HCT116 (cell line): ENCODE measurements at places on chromosomes 7 and 10. TPM values are rescaled to one million over a fixed set of nuclear protein-coding genes. Genes with fewer than 3 reads are reported as not detected.

The GCK gene
- total RNA-seq = 0.34 TPM

The GIMAP1 gene
- 0.10 TPM for total RNA-seq

The THNSL1 gene
- 7.7 TPM for total RNA-seq

The PKD2L1 gene
- total RNA-seq = 0.17 TPM

- H3K27me3 ChIP-seq = no peaks in the 10 kb centered on the region
- H3K4me3 ChIP-seq = no peak overlapping the region
- DNase-seq = no peak
- no peak overlapping the region for H3K27ac ChIP-seq
- H3K36me3 ChIP-seq = no peaks in the 10 kb centered on the region
- H3K4me1 ChIP-seq = no peaks in the 10 kb centered on the region
Observed at GRCh38 chr10:66218981-66219587, 706.8 kb upstream of the LRRTM3 start.

DNA sequence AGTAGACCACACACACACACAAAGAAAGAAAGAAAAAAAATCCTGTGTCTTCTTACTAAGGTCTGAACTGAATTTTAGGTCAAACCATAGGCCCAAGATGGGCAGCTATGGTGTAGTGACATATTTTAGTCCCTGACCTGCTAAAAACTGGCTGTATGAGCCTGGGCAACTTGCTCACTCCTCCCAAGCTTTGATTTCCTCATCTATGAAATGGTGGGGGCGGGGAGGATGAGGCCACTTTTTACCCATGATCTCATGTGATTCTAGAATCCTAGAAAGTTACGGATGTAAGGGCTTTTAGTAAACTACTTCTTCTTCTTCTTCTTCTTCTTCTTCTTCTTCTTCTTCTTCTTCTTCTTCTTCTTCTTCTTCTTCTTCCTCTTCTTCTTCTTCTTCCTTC lies 6.1 kb upstream of the CCL24 start:
- no peak for DNase-seq
- no peaks in the 10 kb centered on the region; the same call in 1 of the 2 replicates for H3K27me3 ChIP-seq
- H3K4me3 ChIP-seq = no peak overlapping the region
- no peak overlapping the region for H3K27ac ChIP-seq

- no peak overlapping the region for H3K27ac ChIP-seq
- no peaks in the 10 kb centered on the region for H3K4me1 ChIP-seq
- no peak for DNase-seq
- no peak overlapping the region for H3K4me3 ChIP-seq
- no peaks in the 10 kb centered on the region for H3K36me3 ChIP-seq
Observed at GRCh38 chr10:55641601-55642000, 719.5 kb downstream of the ZWINT start.

DNA sequence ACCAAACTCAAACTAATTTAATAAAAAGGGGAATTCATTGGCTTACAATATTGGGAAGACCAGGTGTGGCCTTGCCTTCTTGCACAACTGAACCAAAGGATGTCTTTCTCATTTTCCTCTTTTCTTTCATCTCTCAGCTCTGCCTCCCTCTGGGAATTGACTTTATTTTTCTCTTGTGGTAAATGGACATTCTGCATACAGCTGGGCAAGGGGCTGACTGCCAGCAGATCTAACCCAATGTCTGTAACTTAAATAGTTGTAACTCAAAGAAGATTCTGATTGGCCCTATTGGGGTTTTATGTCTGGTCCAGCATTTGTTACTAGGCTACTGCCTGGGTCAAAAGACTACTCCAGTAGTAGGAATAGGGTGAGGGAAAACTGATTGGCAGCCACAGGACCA lies 15.3 kb downstream of the PTTG1IP2 start:
- no peaks in the 10 kb centered on the region for H3K36me3 ChIP-seq
- H3K4me3 ChIP-seq = no peak overlapping the region
- no peaks in the 10 kb centered on the region for H3K4me1 ChIP-seq
- H3K27me3 ChIP-seq = no peaks in the 10 kb centered on the region
- no peak for DNase-seq

- DNase-seq = no peak
- H3K4me1 ChIP-seq = peaks cover 8% of the 10 kb centered on the region; the same call in 1 of the 2 replicates
- no peak overlapping the region for H3K27ac ChIP-seq
Observed at GRCh38 chr7:155228459-155228845, 69.2 kb upstream of the INSIG1 start.

DNA sequence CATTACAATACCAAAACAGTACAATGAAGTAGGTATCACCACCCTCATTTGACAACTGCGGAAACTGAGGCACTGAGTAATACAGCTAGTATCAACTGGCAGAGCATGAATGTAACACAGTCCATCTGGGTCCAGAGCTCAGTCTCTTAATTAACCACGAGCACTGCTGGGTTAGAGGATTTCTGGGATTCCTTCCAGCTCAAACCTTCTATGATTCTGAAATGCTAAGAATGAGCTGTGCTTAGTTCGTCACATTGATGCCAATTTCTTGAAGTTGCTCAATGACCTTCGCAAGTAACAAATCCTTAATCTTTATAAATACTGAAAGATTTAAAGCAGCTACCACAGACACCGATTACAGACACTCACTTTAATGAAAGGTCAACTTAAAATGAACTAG lies 62.5 kb downstream of the SGMS1 start:
- H3K27me3 ChIP-seq = no peaks in the 10 kb centered on the region
- no peaks in the 10 kb centered on the region for H3K36me3 ChIP-seq
- no peak for DNase-seq

GRCh38 chr7:134720091-134720935 lies 59.1 kb upstream of the CALD1 start:
- no peak overlapping the region for H3K4me3 ChIP-seq
- no peak overlapping the region for H3K27ac ChIP-seq
- no peaks in the 10 kb centered on the region for H3K4me1 ChIP-seq

GRCh38 chr7:19268737-19269136 lies 123.5 kb upstream of the FERD3L start:
- no peak overlapping the region for H3K27ac ChIP-seq
- H3K4me1 ChIP-seq = no peaks in the 10 kb centered on the region
- H3K4me3 ChIP-seq = no peak overlapping the region
- H3K27me3 ChIP-seq = no peaks in the 10 kb centered on the region
- H3K36me3 ChIP-seq = no peaks in the 10 kb centered on the region

DNA sequence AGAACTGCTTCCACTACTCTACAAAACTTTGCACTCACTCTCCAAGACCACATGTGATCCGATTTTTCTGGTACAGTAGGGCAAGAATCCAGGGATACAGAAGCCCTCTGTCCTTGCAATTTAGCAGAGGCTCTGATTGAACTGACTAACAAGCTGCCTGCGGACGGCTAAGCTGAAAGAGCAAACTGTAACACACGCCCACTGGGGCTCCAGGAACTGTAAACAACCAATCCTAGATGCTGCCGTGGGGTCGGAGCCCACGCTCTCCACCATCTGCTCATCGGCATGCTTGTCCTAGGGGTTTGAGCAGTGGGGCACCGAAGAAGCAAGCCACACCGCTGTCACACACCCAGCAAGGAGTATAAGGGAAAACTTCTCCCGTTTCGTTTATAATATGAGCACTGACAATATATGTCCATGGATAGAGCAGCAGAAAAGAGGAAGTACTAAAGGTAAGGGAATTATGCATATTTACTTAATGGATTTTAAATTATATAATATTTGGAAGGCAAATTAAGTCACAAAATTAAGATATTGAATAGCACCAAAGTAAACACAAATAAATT lies 634.4 kb upstream of the POT1 start:
- no peak for DNase-seq
- no peaks in the 10 kb centered on the region for H3K36me3 ChIP-seq
- no peak overlapping the region for H3K4me3 ChIP-seq
- H3K4me1 ChIP-seq = no peaks in the 10 kb centered on the region

DNA sequence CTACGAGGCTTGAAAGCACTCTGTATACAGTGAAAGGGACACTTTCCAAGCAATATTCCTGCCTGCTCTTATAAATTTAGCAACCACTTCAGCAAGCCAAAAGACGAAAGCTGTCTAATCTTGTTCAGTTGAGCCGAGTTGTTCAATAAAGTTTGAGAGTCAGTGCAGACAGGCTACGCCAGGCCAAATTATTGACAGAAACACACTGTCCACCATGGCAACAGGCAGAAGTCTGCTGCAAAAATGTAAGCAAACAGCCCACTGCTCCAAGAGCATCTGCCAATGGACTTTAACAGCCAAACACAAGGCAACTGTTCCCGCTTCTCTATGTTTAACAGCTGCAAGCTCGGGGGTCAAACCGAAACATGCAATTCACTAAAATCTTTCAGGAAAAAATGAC lies 85.7 kb downstream of the GLI3 start:
- no peak overlapping the region for H3K4me3 ChIP-seq
- no peak overlapping the region for H3K27ac ChIP-seq
- DNase-seq = no peak
- peaks cover 14% of the 10 kb centered on the region; the same call in 1 of the 2 replicates for H3K27me3 ChIP-seq

DNA sequence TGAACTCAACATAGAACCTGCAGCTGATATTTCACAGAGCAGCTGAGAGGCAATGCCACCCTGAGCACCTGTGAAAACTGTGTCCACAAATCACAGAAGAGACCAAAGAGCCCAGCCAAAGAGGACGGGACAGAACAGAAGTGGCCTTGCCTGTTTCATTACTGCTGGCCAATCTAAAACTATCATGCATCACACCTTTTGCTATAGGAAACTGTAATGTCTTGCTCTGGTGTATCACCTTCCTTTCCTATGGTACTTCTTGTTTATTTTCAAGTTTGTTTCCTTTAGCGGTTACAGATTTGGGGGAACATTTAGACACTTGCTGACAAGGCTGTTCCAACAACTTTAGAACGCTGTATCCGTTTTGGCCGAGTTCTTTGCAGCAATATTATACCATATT lies 80.3 kb downstream of the PIP4K2A start:
- no peaks in the 10 kb centered on the region for H3K27me3 ChIP-seq
- H3K36me3 ChIP-seq = no peaks in the 10 kb centered on the region
- no peak for DNase-seq
- H3K27ac ChIP-seq = no peak overlapping the region

- peaks cover 25% of the 10 kb centered on the region for H3K27me3 ChIP-seq
- DNase-seq = no peak
- no peak overlapping the region for H3K4me3 ChIP-seq
Observed at GRCh38 chr7:32283546-32283945, 206.6 kb downstream of the LSM5 start.

DNA sequence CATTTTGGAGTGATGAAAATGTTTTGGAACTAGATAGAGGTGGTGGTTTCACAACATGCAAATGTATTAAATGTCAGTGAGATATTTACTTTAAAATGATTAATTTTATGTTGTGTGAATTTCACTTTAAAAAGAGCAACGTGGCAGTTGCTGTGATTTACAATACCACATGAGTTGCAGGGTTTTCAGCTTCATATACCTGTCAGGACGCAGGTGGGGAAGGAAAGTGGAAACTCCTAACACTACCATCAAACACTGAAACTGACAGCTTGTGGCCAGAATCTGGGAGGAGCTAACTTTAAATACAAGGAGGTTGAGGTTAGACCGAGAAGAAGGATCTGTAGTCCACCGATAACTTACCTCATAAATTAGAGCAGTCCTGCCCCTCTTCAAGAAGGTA lies 168.9 kb upstream of the TMEM72 start:
- no peaks in the 10 kb centered on the region for H3K27me3 ChIP-seq
- H3K4me1 ChIP-seq = no peaks in the 10 kb centered on the region
- DNase-seq = no peak
- no peaks in the 10 kb centered on the region for H3K36me3 ChIP-seq

- no peak for DNase-seq
- H3K27me3 ChIP-seq = no peaks in the 10 kb centered on the region
- no peaks in the 10 kb centered on the region for H3K36me3 ChIP-seq
- no peak overlapping the region for H3K4me3 ChIP-seq
Observed at GRCh38 chr7:150940431-150941102, 37.6 kb downstream of the KCNH2 start.

DNA sequence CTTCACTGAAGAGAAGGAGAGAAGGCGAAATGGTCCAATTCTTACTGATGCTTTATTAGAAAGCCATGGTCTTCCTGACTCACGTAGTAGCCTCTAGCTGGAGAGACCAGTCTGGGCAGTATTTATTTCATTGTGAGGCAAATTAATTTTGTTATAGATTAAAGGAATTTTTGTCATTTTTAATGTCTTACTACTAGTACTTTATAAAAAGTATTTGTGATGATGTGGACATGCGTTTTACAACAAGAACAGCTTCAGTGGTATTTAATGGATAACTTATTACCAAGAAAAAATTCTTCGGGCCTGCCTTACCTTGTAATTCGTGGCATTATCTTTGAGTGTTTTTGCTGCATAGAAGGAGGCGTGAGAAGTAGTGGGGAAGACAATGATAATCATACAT lies 339.4 kb upstream of the SHH start:
- peaks cover 11% of the 10 kb centered on the region for H3K4me1 ChIP-seq
- no peak overlapping the region for H3K4me3 ChIP-seq
- no peaks in the 10 kb centered on the region for H3K27me3 ChIP-seq
- no peak overlapping the region for H3K27ac ChIP-seq
- no peaks in the 10 kb centered on the region for H3K36me3 ChIP-seq
- no peak for DNase-seq

DNA sequence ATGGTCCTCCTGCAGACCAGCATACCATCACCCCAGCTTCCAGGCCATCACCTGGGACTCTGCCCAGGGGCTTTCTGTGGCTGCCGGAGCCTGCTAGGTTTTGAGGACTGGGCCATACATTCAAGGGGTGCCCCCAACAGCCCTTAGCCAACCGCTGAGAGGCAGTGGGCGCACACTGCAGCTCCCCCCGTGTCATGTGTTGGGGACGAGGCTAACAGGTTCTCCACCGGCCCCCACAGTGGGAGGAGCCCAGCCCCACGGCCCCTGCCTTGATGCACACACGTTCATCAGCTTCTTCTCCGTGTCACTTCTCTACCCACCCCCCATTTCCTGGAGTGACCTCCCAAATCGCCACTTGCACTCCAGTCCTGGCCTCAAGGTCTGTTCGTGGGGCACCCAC lies 543.2 kb upstream of the FOXK1 start:
- no peaks in the 10 kb centered on the region for H3K27me3 ChIP-seq
- no peaks in the 10 kb centered on the region for H3K4me1 ChIP-seq
- H3K4me3 ChIP-seq = no peak overlapping the region
- H3K27ac ChIP-seq = no peak overlapping the region

GRCh38 chr10:103824281-103824680 lies 31.1 kb downstream of the SH3PXD2A start:
- no peak for DNase-seq
- no peak overlapping the region for H3K27ac ChIP-seq
- H3K4me3 ChIP-seq = no peak overlapping the region
- peaks cover 3% of the 10 kb centered on the region; the same call in 1 of the 2 replicates for H3K4me1 ChIP-seq

DNA sequence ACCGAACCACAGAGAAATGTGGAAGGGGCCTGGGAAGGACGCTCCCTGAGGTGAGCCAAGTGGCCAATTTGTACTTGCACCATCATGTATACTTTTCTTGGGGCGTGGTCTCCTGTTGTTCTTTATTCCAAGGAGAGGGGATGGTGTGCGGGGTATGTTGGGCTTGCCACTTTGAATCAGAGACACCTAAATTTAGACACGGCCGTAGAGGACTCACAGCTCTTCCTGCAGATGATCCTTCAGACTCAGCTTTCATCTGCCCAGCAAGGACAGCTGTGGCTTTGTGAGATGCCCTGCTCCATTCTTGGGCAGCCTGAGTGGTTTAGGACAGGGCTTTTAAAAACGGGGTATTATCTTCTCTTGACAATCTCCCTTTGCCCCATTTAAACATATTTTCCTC lies 473.2 kb downstream of the REEP3 start:
- no peak overlapping the region for H3K27ac ChIP-seq
- no peaks in the 10 kb centered on the region for H3K4me1 ChIP-seq
- H3K36me3 ChIP-seq = no peaks in the 10 kb centered on the region
- DNase-seq = no peak
